ENCODE measurements at places on chromosomes 12 and 14.

DNA sequence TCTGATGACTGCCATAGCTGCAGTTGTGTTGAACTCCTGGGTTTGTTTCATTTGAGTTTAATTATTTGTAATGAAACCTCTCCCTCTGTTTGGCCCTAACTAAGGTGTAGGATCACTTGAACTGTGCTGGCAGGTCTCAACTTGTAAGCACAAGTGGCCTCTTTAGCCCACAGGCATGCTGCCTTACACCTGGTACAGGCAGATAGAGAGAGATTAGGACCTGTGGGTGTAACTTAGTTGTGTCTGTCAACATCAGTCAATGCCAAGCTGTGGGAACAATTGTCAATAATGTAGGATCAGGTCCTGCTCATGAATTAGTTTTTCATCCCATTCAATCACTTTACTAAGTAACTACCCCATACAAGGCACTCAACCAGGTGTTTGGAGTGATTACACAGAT, 263.0 kb upstream of the G2E3 start:
- DNase-seq: peak; percentile 40

GRCh38 chr14:58749066-58749669, 111.4 kb downstream of the DACT1 start:
- no peak for DNase-seq

DNA sequence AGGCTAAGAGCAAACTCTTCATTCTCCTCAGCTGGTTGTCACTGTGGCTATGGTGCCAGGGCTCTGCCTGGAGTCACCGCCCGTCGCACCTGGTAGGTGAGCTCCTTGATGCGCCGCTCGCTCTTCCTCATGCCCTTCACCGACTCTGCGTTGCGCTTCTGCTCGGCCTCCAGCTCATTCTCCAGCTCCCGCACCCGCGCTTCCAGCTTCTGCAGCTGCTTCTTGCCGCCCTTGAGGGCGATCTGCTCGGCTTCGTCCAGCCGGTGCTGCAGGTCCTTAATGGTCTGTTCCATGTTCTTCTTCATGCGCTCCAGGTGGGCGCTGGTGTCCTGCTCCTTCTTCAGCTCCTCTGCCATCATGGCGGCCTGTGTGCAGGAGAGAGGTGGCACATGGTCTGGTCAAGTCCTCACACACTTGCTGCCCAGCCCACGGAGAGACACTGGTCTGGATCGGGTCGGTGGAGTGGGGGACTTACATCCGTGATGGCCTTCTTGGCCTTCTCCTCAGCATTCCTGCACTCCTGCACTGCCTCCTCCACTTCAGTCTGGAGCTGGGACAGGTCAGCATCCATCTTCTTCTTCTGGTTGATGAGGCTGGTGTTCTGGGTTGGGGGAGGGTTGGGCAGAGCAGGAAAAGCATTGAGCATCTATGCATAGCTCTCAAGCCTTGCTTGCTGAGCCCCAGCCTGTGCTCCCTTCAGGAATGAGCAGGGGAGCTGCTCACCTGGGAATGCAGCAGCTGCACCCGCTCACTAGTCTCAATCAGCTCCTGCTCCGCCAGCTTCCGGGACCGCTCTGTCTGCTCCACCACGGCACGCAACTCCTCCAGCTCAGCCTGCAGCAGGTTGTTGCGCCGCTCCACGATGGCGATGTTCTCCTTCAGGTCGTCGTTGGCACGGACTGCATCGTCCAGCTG, 7.1 kb upstream of the MYH6 start:
- no peak for DNase-seq

DNA sequence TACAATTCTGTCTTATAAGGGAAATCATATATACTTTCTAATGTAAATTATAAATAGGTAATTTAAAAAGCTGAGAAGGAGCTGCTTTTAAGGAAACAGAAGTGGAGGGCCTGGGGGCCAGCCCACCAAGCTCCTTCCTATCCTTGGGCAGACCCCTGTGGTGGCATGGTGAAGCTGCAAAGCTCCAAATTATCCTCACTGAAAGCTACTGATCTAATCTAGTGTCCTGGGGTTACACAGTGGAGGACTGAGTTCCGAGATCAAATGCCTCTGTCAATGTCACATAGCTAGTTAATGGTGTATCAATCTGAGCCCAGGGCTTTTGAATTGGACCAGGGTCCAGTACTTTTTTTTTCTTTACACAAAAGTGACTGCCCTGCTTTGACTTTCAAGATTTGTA, 355.4 kb downstream of the CEP128 start:
- no peak for DNase-seq

DNA sequence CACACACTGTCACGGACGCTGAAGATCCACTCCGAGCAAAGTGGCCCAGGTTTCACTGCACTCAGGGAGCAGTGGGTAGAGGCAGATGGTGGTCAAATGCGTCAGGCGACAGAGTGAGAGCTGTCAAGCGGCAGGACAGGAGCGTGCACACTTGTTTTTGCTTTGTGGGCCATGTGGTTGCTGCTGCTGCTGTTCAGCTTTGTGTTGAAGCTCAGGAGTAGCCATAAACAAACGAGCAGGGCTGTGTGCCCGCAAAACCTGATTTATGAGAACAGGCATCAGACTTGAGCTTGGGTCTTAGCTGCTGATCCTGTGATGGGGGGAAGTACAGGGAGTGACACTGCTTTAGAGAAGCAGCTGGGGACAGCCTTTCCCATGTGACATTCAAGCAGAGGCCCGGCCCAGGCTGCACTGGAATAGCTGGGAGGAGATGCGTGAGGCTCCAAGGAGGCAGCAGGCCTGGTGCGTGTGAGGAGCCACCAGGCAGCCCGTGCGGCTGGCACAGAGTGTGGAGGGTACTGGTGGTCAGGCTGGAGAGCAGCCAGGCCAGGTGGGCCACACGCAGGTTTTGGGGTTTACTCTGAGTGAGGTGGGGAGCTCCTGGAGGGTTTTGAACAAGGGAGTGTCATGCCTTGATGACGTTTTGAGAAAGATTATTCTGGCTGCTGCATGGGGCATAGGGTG, 31.1 kb upstream of the ASPG start:
- DNase-seq: no peak

GRCh38 chr12:38149395-38150073, 167.0 kb upstream of the ALG10B start:
- no peak for DNase-seq

GRCh38 chr14:88835661-88836060, 11.2 kb downstream of the TTC8 start:
- no peak for DNase-seq

DNA sequence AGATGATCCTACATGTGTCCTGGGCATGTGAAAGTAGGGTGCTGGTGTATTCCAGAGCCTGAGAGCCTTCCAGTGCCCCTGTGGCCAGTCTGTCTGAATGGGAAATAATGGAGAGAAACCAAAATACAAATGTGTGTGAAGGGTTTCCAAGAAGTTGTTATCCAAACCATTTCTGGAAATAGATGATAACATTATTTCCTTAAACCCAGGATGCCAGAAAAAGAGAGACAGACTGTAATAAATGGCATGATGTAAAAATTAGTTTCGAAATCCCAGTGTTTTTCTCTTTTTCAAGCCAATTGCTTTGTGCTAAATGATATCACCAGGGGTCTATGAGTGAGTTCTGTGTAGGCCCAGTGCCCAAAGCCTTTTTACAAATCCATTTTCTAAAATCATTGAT, 175.3 kb downstream of the PHLDA1 start:
- DNase-seq: no peak

DNA sequence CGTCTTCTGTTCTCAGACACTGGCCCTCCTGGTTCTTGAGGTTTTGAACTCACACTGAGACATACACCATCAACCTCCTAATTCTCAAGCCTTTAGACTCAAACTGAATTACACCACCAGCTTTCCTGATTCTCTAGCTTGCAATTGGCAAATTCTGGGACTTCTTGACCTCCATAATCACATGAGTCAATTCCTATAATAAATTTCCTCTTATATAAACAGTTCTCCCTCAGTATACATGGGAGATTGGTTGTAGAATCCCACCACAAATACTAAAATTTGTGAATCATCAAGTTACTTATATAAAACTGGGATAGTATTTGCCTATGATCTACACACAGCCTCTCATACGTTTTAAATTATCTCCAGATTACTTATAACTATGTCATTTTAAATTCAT, 162.2 kb downstream of the DIO2 start:
- no peak for DNase-seq

- DNase-seq: no peak
Observed at GRCh38 chr12:19737019-19737418, 297.7 kb downstream of the AEBP2 start.

- no peak for DNase-seq
Observed at GRCh38 chr12:53208877-53209463, 1.9 kb upstream of the ITGB7 start.

GRCh38 chr12:110465024-110465423, 3.0 kb downstream of the GPN3 start:
- DNase-seq: no peak

- DNase-seq: no peak
Observed at GRCh38 chr12:54277823-54278276, 2.1 kb downstream of the CBX5 start.
